ENCODE measurements at places on chromosomes 1 and 21.
A peak's percentile ranks its signal among the peaks of the same experiment; 100 is the strongest.

DNA sequence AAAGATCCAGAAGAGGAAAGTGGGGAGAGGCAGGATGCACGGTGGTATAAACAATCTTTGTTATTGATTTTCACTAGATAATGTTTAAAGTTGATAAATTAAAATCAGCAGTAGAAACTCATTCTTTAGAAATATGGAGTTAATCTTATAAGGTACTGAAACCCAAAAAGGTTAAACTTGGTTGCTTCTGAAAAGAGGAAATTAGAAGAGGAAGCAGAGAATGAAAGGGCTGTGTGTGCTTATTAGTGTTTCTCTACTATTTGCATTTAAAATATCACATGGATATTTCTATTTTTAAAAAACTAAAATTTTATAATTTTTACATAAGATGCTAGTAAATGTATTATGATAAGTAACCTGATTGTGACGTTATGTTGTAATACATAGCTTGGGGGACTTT, 24.4 kb downstream of the C1orf141 start:
- no peak for DNase-seq

DNA sequence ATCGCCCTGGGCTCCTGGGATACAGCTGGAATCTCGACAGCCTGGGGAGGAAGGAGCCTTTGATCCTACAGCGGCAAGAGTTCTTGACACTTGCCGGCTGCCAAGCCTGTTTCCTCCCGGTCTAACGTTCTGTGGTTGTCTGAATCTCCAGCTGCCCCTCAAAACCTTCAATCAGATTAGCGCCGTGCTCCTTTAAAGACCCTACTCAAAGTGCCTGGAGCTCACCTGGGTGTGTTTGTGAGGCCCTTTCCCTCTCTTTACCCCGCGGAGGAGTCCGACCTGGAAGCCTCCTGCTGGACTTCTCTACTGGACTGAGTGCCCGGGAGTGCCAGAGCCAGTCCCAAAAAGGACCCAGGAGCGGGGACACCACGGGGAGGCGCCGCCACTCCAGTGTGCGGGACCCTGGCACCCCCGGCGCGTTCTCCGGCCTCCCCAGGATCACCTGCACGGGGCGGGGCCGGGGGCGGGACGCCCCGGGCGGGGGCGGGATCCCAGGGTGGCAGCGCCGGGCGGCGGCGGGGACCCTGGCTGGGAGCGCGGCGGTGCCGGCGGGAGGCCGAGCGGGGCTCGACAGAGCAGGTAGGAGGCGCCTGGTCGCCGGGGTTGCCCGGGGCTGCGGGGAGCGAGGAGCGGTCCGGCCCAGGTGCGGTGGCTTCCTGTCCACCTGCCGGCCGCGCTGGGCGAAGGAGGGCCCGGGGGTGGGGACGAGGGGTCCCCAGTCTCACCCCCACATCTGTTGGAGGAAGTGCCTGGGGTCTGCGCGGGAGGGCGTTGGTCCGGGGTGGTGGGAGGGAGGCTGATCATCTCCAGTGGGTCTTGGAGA, at the start of gene NCMAP:
Gene NCMAP (plus strand): TSS at position 497 of the 823 bp plus-strand sequence. CDS start 39,344 bp downstream, outside the sequence.
- DNase-seq = no peak

GRCh38 chr1:211908453-211908852, 77.9 kb upstream of the LPGAT1 start:
- DNase-seq = no peak

GRCh38 chr1:55337801-55338447, 122.8 kb upstream of the USP24 start:
- peak; percentile 13 for DNase-seq

- no peak for DNase-seq
Observed at GRCh38 chr21:41932576-41933312, 21.1 kb downstream of the C2CD2 start.

- DNase-seq = no peak
Observed at GRCh38 chr21:16079830-16080229, 350.0 kb downstream of the USP25 start.

- DNase-seq = no peak
Observed at GRCh38 chr1:196598942-196599748, 9.1 kb downstream of the KCNT2 start.

- DNase-seq = peak; percentile 61
Observed at GRCh38 chr1:162177126-162177525, 107.6 kb downstream of the NOS1AP start.

GRCh38 chr1:51628715-51629590, 12.1 kb downstream of the OSBPL9 start:
- DNase-seq = no peak

DNA sequence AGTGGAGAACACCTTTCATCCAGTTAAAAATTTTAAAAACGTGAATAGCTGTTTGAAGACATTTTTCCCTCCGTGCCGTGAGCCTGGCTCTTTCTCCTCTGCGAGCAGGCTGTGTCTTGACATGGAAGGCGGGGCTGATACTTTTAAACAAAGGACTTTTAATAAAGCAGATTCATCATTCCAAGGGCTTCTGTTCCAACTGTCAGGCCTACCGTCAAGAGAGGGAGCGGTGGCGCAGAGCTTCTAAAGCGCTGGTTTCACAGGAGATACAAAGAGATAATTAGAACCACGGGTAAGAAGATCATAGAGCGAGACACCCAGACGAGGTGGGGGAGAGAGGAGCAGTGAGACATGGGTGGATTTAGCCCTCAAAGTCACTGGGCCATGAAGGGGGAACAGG, 247.4 kb upstream of the C1orf174 start:
- no peak for DNase-seq

DNA sequence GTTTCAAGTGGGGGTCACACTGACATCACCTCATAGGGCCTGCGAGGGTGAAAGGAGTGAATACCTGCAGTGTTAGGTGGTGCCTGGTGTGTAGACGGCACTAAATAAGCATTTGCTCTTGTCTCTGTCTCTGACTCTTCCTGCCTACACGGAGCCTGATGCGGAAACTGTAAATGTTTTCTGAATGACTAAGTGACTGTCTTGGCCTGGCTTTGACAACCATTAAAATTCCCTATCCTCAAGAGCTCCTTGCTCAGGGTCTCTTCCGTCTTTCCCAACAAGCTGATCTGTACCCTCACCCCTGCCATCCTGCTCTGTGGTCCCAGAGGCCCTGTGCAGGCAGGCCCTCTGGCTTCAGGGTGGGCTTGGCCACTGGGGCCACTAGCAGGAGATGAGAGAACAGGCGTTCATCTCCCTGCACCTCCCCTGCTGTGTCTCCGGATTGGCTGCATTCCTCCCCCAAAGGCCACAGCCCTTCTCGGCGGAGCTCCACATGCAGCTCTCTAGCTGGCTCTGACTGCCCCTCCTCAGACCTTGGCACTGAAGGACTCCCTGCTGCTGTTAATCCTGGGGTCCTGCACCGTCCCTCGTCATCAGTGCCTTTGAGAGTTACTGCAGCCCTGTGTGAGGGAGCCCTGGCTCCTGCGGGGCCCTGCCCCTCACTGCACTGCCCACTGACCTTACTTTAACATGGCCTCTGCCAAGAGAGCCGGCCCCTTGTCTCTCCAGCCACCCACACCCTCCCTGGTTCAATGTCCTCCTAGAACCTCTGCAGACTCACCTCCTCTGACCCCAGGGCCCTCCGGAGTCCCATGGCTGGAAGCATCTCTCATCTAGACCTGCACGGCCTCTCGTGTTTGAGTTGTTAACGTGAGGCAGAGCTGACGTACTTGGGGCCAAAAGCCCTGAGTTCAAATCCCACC, 211.1 kb downstream of the MATN1 start:
- no peak for DNase-seq

DNA sequence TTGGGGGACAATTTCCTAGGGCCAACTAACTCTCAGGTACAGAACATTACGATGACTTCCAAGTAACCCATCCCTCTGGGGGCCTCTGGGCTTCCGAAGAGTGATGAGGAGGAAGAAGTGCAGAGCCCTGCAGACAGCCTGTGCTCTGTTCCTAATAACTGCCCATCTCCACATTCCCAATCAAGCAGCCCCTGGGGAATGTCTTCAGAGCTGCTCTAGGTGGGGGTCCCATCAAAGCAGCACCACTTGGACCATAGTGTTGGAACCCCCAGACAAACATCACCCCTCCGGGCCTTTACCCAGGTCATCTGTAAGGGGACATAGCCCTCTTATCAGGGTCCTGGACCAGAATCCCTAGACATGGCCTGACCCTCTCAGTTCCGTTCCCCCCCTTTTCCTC, 357.3 kb downstream of the NPHP4 start:
- DNase-seq = no peak

DNA sequence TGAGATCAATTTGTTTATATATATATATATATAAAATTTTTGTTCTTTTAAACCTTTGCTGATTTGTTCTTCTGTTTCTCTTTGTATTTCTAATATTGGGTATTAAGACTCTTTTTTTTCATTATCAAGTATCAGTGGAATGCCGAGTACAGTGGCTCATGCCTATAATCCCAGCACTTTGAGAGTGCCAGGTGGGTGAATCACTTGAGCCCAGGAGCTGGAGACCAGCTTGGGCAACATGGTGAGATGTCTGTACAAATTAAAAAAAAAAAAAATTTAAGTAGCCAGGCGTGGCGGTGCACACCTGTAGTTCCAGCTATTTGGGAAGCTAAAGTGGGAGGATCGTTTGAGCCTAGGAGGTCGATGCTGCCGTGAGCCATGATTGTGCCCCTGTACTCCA, 67.1 kb downstream of the MAST2 start:
- DNase-seq = peak; percentile 28

GRCh38 chr1:31111290-31111951, 45.9 kb upstream of the PUM1 start:
- no peak for DNase-seq

- DNase-seq = no peak
Observed at GRCh38 chr1:86616871-86617270, 70.0 kb downstream of the CLCA4 start.

DNA sequence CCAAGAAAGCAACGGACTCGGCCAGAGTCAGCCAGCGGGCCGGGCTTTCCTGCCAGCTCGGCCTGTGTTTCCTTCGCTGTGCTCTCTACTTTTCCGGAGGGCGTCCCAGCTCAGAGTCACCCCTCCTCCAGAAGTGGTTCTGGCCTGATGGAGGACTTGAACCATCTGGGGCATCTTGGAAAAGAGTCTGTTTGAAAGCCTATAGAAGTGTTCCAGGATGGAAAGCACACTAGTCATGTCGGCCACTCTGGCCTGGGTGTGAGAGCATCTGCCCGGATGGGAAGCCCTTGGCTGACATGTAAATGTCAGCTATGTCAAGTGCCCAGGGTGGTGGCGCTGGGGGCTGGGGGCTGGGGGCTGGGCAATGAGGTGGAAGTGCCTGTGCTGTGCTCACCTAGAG, 113.4 kb downstream of the DHRS3 start:
- no peak for DNase-seq
